HuH-7 (cell line): ENCODE measurements at places on chromosomes 1 and 21.

GRCh38 chr1:58773406-58773840 lies 10.4 kb downstream of the JUN start:
- DNase-seq: no peak

- DNase-seq: no peak
Measured at GRCh38 chr1:244783138-244783537, 52.3 kb upstream of the COX20 start.

DNA sequence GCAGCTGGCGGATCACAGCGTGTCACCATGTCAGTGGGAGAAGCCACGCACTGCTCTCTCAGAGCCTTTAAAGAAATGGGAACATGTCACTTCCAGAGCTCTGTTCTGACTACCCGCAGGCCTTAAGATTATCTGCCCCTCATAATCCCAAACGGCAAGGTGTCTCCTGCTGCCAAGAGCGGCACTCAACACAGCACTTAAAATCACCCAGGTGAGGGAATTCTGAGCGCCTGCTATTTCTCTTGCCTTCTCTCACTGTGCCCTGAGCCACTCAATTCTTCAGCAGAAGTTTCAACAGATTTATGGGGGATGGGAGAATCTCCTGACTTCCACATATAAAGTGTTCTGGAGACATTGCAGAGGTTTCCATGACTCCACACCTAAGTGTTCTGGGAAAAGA lies 137.9 kb downstream of the LMO4 start:
- no peak for DNase-seq

DNA sequence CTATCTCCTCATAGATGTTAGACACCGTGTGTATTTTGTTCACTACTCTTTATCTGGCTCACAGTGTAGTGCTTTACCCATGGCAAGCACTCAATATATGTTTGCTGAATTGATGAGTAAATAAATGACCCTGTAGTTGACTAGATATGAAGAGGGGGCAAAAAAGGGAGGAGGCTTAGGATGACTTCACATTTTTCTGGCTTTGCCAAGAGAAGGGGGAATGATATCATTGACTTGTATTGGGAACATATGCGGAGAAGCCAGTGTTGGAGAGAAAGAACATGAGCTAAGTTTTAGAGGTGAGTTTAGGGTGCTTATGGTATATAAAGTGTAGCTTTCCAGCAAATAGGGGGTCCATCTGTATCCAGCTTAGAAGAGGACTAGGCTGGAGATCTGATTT lies 145.5 kb downstream of the TENT5C start:
- DNase-seq: no peak

DNA sequence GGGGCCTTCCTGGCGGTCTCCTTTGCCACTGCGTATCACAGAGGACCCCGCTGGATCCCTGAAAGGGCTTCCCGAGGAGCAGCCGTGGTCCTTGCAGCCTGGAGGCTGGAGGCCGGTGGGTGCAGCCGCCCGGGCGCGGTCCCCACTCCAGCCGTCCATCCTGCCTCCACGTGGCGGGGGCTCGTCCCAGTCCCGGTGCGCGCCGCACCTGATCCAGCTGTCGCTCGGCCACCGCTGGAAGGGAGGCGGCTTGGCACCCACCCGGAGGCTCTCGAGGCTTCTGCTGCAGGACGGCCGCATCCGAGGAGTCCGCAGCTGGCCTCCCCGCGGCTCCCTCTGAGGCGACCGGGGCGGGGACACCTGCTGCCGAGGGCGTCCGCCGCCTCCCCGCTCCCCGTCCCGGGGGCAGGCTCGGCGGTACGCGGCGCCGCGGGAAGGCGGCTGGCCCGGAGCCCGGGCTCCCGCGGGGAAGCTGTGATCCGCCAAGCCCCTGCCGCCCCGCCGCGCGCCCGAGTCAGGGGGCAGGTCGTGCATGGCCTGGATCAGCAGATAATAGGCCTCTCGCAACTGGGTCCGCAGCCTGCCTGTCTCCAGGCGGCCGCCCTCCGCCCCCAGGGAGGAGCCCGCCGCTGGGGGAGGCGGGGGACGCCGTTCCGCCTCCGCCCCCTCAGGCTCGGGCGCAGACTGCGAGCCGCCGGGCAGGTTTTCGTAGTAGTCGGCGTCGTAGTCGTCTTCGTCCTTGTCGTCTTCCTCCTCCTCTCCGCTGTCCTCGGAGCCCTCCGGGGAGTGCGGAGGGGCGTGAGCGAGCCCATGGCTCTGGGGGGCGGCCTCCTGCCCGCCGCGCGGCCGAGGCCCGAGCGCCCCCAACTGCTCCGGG lies at the start of gene SYDE2:
Gene SYDE2, minus strand, starts transcription at position 554 of the 877 bp plus-strand sequence. Its CDS starts 20 bp downstream, at position 534.
- peak; percentile 84 for DNase-seq

DNA sequence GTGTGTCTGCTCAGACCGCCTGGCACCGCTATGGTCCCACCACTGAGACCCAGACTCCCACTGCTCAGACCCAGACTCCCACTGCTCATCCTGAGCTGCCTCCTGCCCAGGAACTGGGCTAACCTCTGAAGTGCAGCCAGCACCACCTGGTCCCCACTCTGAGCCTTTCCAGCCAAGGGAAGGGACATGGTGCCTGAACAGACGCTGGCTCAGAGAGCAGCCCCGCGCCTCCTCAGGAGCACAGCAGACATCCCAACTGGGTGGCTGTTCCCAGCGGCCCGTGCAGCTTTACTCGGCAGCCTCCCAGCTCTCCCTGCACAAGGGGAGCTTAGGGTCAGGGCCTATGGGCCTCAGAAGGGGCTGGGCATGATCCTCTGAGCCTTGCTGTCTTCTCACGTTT lies 27.8 kb upstream of the CNTN2 start:
- no peak for DNase-seq

- no peak for DNase-seq
Measured at GRCh38 chr1:27835501-27835900, 4.9 kb downstream of the PPP1R8 start.

- no peak for DNase-seq
Measured at GRCh38 chr1:24222793-24223192, 35.7 kb upstream of the IFNLR1 start.

GRCh38 chr1:52635321-52636089 lies 2.5 kb downstream of the SHISAL2A start:
- DNase-seq: no peak

DNA sequence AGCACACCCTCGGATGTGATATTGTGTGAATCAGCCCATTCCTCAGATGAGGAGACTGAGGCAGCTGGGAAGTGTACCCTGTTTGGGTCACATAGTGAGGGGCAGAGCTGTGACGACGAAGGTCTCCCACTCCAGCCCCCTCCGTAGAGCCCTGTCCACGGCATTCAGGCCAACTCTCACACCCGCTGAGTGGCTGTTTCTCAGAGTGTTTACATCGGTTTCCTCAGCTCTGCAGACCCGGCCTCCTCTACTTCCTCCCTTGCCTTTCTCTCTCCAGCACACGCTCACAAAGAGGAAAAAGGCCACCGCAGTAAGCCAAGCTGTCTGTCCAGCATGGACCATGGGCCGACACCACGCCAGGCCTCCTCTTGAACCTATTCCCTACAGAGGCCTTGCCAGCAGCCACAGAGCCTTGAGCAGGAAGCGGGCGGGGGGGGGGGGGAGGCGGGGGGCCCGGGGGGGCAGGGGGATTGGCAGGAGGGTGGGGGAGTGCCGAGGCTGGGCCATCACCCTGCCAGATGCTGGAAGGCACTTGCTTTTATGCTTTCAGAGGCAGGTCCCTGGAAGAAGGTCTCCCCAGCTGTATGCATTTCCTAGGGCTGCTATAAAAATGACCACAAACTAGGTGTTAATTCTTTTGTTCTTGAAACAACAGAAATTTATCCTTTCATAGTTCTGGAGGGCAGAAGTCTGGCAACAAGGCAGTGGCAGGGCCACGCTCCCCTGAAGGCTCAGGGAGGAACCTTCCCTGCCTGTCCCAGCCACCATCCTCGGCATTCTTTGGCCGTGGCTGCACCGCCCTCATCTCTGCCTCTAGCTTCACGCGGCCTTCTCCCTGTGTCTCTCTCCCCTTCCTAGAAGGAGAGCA lies 178.4 kb downstream of the PSMG1 start:
- no peak for DNase-seq

DNA sequence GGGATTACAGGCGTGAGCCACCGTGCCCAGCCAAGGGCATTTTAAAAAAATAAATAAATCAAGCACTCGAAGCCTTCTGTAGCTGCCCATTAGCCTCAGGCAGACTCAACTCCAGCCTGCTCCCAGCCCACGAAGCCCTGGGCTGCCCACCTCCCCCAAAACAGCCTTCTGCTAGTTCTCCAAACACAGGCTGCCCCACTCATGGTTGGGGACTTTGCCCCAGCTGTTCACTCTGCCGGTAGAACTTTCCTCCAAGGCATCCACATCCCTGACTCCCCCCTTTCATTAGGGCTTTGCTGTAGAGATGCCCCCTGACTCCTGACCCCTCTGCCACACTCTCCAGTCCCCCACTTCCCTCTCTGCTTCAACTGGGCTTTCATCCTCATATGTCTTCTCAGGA lies 29.7 kb upstream of the LAPTM5 start:
- DNase-seq: no peak

DNA sequence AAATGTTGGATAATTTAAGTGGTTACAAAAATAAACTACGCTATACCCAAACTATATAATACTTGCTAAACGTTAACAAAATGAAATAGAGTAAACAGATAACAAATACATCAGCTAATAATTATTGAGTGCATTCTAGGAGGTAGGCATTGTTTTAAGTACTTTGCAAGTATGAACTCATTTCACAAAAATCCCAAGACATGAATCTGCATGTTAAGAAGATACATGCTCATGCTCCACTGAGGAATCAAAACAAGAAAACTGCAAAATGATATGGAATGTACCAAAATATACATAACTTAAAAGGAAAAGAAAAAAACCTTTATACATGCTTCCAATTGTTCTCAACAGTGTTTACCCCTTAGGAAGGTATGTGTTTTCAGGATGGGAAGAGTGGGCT lies 2.5 kb downstream of the FRRS1 start:
- no peak for DNase-seq

DNA sequence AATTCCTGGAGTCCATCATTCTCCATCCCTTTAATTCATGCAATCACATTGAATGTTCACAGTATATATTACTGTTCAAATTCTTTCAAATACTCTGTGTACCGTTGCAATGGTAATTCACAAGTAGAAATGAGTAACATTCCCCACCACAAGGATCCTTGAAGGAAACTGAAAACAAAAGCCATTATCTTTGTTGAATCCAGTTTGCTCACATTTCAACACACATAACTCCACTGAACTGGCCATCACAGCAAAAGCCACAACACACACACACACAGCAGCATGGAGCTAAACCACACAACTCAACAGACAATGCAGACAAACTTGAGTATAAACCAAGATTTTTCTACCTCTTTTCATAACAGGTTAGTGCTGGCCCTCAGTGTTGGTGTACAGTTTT lies 188.3 kb upstream of the GREM2 start:
- no peak for DNase-seq

GRCh38 chr1:54372978-54373377 lies 33.2 kb downstream of the SSBP3 start:
- no peak for DNase-seq

GRCh38 chr1:71834601-71835441 lies 447.5 kb downstream of the NEGR1 start:
- DNase-seq: no peak

GRCh38 chr21:41775149-41775472 lies 8.3 kb upstream of the RIPK4 start:
- DNase-seq: no peak

- no peak for DNase-seq
Measured at GRCh38 chr1:24525606-24526005, 23.0 kb downstream of the RCAN3 start.

DNA sequence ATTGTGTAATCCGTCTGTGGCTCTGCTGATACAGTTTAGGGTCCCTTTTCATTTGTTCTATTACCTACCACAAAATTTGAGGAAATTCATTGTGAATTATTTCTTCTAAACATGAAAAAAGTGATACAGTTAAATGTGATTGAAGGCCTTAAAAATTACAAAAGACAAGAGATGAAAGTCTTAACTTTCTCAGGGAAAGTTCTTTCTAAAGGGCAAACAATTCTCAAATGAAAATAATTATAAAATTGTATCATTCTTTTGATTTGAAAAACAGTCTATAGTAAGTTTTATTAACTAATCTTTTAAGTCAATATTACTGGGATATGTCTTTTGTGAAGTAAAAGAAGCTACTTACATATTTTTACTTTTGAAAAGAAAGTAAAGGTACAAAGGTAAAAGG lies 57.4 kb upstream of the SCYL3 start:
- DNase-seq: no peak

- DNase-seq: no peak
Measured at GRCh38 chr1:244057474-244058385, 6.6 kb downstream of the ZBTB18 start.

DNA sequence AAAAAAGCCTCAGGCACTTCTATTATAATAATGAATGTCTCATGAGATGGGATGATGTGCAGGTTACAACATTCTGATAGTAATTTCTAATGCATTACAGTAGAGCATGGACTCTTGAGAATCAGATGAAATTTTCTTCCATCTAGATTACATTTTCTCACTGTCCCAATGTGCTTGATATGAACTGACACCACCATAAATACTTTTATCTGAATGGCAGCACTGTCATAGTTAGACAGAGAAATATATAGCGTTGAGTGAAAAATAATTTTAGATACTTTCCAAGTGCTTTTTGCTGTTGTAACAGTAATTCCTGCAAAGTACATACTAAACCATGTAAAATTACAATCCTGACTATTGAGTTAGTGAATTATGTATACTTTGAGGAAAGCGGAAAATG lies 630.1 kb downstream of the BRINP3 start:
- no peak for DNase-seq

- peak; percentile 15 for DNase-seq
Measured at GRCh38 chr1:228013131-228013934, 6.5 kb downstream of the WNT3A start.

DNA sequence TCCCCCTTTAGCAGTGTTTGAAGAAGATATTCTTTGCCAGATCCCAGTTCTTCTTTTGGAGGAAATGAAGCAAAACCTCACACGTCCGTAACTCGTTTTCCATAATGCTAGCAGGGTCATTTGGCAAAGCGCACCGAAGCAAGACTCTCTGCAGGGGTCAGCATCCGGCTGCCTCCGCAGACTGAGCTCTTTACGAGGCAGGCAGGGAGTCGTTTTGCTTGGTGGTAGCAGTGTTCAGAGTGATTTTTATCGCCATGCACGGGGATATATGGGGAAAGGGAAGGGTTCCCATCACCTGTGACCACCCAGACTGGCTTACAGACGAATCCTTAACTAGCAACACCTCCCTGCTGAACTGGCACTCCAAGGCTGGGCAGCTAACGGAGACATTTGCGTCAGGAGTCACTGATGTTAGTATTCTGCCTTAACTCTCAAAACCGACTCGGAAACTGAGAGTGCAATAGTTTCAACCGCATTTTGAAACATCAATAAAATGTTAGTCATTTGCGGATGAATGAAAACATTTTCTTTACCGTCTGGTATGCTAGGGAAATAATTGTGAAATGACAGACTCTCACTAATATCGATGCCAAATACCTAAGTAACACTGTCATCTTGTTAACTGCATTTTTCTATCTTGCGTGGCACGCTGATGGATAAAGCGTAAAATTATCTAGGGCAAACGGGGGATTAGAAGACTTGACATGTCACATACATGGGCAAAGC lies 2.2 kb upstream of the NEGR1 start:
- peak; percentile 17 for DNase-seq
